ENCODE measurements at places on chromosomes 12 and 14.

GRCh38 chr12:15732341-15733061 is 56.7 kb downstream of the EPS8 start:
- DNase-seq, result no peak

DNA sequence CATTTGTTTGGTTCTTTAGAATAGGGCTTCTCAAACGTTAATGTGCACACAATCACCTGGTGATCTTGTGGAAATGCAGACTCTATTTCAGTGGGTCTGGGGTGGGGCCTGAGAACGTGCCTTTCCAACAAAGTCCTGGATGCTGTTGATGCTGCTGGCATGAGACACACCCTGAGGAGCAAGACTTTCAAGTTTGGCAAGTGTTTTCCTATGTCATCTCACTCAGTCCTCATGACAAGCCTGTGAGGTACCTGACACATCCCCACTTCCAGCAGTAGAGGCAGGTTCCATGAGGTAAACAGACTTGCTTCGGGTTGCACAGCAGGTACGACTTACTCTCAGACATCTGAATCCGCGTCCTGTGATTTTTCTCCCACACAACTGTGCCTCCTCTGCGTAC is 147.1 kb downstream of the MYRFL start:
- DNase-seq, result no peak

DNA sequence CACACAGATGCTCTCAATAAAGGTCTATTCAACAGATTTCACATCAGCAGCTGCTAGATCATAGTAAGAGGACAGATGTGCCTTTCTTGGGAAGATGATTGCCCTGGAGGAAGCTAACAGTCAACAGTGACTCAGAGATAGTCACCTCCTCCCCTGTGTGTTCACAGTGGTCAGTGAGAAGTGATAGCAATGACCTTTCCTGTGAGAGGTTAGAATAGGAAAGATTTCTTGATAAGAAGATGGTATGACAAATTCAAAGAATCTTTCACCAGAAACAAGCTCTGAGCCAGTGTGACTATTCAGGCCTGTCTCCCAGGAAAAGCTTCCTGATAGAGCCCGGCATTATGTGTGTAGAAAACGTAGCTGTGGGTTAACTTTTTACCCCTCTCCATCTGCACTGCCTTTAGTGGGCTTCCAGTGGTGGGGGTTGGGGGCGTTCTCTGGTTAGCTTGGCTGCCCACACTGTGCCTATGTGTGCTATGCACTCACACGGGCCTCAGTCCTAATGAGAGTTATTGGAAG is 66.4 kb upstream of the ARHGAP5 start:
- DNase-seq, result no peak

- no peak for DNase-seq
Measured at GRCh38 chr12:109239691-109240090, 69.4 kb downstream of the FOXN4 start.

DNA sequence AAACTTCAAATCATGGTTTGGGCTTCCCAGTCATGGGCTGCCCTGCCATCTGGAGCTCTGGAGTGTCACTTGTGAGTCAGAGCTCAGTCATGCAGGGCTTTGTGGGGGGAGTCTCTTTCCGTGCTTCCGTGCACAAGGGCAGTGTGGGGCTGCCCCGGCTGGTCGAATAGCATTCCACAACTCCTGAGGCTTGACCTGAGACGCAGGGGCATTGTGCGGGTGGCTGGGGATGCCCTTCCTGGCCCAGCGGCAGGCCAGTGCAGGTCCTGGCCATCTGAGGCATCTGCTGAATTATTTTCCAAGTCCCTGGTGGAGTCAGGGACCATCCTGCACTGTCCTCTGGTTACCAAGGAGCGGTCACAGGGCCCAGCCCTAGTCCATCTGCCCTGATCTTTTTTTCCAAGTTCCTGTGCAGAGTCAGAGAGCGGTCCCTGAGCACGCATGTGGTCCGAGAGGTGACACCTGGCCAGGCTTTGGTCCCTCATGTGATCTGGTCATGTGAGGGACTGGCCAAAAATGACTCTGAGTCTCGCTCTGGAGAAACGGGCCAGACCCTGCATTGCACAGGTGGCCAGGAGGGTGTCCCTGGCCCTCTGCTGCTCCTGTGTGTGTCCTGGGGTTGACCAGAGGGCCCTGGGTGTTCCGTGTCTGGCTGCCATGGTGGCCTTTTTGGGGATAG is 167.0 kb upstream of the ALG10B start:
- no peak for DNase-seq

- DNase-seq, result no peak
Measured at GRCh38 chr12:122486805-122487426, 13.8 kb downstream of the ZCCHC8 start.

- no peak for DNase-seq
Measured at GRCh38 chr12:132640936-132641335, 22.4 kb downstream of the P2RX2 start.

- DNase-seq, result no peak
Measured at GRCh38 chr14:22381408-22381760, 207.6 kb downstream of the DAD1 start.

DNA sequence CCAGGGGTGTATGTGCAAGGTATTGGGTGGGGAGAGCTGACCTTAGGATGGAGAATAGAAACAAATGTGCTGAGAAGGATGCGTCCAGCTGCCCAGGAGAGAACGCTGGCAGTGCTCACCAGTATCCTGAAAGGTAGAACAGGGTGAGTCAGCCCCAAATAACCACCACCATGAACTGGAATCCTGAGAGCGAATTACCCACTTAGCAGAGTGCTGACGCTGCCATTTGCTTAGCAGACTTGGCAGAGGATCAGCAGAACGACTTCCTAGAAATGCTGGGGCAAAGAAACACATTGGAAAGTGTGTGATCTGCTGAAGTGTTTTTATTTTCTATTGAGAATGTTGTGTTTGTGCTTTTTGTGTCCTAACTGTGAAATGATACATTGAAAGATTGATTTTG is 213.6 kb downstream of the ADGRD1 start:
- no peak for DNase-seq

DNA sequence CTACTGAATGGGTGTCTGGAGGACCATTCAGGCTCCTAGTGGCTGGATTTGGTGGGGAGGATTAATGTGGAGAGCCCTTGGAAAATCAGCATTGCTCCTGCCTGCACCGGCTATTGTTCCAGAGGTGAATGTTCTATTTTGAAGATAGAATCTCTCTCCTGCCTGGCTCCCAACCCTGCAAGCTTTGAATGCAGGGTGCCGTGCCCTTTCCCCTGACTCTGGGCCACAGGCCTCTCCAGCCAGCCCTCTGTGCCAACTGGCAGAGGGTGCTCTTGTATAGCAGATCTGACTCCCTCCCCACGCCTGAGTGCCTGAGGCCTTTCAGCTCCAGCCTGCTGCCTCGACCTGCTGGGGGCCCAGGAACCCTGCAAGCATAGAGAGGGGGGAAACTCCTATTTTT is 106.8 kb downstream of the TMEM260 start:
- no peak for DNase-seq

DNA sequence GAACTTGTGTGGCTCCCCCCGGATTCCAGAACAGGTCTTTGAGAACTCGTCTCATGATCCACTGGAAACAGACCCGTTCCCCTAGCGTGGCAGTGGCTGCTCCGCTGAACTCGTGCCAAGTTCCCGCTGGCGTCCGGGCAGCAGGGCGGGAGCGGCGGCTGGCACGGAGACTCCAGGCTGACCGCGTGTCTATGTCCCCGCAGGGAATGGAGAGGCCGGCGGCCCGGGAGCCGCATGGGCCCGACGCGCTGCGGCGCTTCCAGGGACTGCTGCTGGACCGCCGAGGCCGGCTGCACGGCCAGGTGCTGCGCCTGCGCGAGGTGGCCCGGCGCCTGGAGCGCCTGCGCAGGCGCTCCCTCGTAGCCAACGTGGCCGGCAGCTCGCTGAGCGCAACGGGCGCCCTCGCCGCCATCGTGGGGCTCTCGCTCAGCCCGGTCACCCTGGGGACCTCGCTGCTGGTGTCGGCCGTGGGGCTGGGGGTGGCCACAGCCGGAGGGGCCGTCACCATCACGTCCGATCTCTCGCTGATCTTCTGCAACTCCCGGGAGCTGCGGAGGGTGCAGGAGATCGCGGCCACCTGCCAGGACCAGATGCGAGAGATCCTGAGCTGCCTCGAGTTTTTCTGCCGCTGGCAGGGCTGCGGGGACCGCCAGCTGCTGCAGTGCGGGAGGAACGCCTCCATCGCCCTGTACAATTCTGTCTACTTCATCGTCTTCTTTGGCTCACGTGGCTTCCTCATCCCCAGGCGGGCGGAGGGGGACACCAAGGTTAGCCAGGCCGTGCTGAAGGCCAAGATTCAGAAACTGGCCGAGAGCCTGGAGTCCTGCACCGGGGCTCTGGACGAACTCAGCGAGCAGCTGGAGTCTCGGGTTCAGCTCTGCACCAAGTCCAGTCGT is 1.5 kb downstream of the APOLD1 start:
- peak; percentile 82 for DNase-seq

DNA sequence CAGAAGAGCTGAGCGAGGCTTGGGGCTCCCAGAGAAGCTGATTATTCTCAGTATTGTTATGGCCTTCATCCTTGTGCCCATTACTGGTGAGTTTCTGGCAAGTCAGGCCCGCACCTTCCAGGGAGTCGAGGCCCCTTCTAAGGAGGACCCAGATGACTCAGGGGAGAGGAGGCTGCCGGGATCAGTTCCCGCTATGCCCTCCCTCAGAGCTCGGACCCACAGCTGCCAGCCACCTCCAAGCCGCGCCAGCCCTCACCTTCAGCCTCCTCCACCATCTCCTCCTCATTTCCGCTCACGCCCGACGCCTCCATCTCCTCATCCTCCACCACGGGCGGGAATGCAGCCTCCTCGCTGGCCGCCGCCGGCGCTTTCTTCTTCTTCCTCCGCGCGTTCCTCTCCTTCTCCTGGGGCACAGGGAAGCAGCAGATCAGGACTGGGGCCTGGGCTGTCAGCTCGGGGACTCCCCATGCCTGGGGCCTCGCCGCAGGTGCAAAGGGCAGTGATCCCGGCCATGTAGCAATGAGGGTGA is 83.2 kb downstream of the RFLNA start:
- DNase-seq, result no peak

DNA sequence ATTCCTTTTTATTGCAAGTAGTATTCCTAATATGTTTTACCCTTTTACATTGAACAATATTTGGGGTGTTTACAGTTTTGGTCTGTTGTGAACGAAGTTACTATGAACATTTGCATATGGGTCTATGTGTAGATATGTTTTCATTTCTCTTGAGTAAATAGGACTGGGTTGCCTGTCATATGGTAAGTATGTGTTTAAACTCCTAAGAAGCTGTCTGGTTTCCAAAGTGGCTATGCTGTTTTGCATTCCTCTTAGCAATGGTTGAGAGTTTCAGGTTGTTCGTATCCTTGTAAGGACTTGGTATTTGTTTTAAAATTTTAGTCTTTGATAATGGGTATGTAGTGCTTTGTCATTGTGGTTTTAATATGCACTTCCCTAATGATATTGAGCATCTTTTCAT is 6.3 kb downstream of the METAP2 start:
- no peak for DNase-seq

GRCh38 chr12:6961695-6962284 is 8.7 kb downstream of the PHB2 start:
- DNase-seq, result peak; percentile 57

- DNase-seq, result peak; percentile 9
Measured at GRCh38 chr12:29574500-29574899, 77.0 kb upstream of the OVCH1 start.

GRCh38 chr14:84927096-84927827 is 602.7 kb upstream of the FLRT2 start:
- DNase-seq, result no peak

DNA sequence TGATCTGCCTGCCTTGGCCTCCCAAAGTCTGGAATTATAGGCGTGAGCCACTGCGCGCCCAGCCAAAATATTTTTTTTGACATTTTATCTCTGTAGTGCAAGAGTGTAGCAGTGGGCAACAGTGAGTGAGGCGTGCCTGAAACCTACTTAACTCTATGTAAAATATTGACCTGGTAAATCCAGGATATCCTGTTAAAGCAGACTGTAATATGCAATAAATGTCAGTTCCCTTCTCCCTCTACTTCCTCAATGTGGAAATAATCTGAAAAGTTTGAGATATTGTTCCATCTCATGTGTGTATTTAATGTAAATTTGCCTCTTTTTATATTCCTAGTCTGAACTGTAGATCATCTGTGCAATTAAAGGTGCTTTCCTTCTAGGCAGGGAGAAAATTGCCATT is 9.5 kb upstream of the CDK17 start:
- no peak for DNase-seq

DNA sequence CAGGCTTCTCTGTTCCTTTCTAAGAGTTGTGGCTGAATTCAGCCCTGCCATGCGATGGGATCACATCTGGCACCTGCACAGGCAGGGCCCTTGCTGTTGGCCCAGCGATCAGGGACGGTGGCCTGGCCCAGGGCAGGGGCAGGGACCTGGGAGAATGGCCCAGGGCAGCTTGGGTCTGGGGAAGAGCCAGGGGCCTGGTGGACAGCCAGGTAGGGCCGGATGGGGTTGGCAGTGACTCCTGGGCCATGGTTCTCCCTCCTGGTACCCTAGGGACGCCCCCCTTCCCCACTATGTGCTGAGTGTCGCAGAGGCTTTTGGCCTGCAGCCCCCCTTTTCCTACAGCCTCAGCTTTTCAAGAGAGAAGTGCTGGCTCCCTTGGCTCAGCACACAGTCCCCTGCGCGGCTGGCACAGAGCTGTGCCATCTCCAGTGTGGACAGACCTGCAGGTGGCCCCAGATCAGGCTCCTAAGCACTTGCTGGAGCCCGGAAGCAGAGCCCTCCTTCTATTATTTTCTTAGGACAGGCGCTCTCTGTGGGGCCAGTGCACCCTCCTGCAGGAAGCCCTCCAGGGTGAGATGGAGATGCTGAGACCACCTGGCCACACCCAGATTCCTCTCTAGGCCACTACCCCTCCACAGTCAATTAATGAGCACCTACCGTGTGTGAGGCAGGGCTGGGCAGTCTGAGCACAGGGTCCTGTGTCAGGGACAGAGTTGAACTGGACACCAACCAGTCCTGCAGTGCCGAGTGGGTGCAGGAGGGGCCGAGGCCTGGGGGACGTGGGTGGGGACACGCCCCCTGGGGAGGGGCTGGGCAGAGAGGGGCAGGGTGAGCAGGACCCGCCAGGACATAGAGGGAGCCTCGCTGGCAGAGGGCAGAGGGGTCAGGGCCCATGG is 267.6 kb downstream of the ADGRD1 start:
- DNase-seq, result no peak

DNA sequence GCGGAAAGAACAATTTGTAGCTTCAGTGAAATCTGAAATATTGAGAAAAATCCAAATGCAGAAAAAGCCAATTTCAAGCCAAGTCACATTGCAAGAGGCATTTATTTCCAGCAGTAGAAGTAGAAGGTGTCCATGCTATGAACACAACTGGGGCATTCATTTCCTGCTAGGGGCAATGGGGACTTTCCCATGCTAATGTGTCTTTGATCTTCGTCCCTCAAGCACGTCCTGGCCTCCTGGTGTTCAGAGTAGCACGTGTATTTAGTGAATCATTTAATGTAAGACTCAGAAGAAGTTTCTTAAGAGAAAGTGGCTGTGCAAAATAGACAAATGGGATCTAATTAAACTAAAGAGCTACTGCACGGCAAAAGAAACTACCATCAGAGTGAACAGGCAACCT is 267.9 kb downstream of the TMEM132C start:
- peak; percentile 12 for DNase-seq

- DNase-seq, result no peak
Measured at GRCh38 chr12:123519141-123520001, 14.1 kb downstream of the RILPL1 start.
